ENCODE measurements at places on chromosomes 12 and 14.

GRCh38 chr12:122593910-122594309 lies 66.9 kb downstream of the KNTC1 start:
- no peak for DNase-seq

- no peak for DNase-seq
Measured at GRCh38 chr14:87492561-87492960, 500.4 kb downstream of the GALC start.

DNA sequence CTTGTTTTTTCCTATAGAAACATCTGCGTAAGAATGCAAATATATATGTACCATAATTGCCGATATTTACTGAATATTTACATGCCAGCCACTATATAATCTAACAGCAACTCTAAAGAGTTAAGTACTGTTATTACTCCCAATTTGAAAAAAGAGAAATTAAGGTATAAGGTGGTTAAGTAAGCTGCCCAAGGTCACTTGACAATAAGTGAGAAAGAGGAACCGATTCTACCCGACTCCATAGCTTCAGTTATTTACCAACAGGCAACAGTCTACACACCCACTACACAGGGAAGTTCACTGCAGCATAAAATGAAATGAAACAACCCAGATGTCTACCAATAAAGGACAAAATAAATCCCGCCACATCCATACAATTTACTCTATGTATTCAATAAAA lies 1.1 kb downstream of the MIS18BP1 start:
- no peak for DNase-seq

DNA sequence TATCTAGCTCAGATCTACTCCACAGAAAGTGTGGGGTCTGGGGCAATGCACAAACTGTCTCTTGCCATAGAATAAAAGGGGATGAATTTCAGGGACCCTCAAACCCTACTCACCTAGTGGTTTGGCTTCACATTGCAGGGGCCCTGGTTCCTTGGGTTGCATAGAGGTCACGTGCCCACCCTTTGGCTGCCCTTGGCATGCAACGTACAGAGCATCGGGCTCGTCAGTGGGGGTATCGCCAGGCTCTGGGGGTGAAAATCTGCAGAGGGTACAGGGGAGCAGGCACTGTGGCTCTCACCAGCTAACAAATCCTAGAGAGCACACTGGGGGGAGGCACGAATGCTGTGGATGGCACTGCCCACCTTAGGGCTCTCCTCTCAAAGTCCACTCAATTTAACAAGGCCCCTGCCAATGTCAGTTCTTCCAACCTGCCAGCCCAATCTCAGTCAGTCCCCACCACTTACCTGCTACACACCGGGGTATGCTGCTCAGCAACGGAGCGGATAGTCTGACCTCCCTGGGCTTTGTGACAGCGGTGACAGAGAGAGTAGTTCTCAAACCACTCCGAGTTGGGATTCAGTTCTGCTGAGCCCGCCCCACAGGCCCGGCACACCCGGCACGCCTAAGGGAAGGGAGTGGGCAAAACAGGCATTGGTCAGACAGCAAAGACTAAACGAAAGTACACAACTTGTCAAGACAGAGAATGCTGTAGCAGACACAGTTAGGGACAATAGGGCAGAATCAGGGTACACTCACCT lies 8.0 kb downstream of the KMT2D start:
- DNase-seq = no peak

GRCh38 chr12:50241178-50241577 lies 42.1 kb downstream of the LIMA1 start:
- DNase-seq = no peak

DNA sequence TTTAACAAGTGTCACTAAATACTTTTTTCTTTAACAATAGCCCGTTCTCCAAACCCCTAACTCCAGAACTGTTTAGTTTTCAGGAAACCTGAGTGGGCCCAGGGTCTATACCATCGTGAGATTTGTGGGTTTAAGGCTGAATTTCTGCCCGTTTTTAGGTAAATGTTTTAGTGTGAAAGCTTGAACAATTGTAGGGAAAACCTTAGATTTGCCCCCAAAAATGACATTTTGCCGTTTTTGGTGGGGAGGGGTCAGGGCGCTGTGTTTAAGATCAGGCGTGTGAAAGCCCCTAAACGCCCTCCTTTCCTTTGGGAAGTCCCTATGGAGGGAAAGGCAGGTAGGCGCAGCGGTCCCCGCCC lies 320 bp upstream of the PRPF39 start:
- no peak for DNase-seq

- DNase-seq = no peak
Measured at GRCh38 chr12:94690198-94690771, 39.9 kb upstream of the TMCC3 start.

- no peak for DNase-seq
Measured at GRCh38 chr12:27524839-27525753, 1.1 kb downstream of the PPFIBP1 start.

DNA sequence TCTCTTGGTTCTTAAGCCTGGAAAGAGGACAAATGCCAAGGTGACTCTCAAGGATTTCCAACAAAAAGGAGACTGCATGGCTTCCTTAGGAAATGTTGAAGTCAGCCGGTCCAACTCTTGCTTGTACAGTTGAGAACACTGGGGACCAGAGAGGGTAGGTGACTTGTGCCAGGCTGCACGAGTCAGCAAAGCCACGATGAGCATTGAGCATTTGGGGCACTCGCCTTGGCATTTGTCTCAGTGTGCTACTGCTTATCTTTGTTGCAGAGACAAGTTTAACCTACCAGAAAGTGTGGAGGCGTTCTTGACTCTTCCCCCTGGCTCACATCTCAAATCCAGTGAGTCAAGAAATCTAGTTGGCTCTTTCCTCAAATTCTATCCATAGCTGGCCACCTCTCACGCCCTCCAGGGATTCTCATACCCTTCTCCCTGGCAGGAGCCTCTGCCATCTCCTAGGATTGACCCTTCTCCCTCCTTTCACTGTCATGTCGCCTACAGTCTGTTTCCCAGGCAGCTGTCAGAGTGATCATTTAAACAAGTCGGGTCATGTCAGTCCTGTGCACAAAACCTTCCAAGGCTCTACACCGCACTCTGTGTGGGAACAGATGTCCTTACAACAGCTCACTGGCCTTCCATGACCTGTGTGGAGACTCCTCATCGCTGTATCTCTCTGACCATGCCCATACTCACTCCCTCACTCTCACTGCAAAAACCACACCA lies 17.2 kb upstream of the KRT83 start:
- no peak for DNase-seq
